ENCODE measurements at places on chromosomes 12 and 14.

GRCh38 chr12:22395666-22396065, 61.2 kb upstream of the ST8SIA1 start:
- no peak for DNase-seq

GRCh38 chr12:9391815-9392214, 183.6 kb upstream of the PZP start:
- DNase-seq: no peak

GRCh38 chr12:3078086-3078820, 1.1 kb downstream of the TSPAN9 start:
- no peak for DNase-seq

- DNase-seq: no peak
Observed at GRCh38 chr12:41184864-41185263, 3.3 kb upstream of the PDZRN4 start.

DNA sequence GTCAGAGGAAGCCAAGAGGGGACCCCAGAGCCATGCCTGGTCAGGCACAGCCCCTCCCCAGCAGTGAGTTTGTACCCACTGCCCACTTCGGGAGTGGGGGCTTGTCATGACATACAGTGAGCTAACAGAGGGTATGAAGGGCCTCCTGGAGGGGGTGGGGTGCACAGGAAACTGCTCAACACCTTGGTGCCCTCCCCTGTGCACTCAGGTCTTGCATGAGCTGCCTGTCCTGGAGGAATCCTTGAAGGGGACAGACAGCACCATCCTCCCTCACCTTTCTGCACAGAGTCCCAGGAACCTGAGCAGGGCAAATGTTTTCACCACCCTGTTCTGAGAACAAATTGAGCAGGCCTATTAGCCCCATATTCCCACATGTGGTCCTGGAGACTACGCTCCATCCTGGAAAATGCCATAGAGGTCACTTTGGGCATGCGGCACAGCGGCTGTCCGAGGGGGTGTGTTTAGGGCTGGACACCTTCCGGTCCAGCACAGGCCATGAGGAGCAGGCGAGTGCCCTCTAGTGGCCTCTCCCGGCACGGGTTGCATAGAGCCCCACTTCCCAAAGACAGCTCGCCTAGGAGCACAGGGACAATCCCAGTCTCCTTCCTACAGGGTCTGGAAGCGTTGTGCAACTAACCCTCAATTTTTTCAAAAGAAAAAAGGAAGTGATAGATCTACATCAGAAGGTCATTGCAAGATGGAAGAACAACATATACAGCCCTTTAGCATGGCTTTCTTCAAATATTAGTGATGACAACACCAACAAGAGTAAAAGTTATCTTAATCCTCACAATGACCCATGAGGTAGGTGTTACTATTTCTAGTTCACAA, 31.9 kb upstream of the ZFP36L1 start:
- peak; percentile 73 for DNase-seq

GRCh38 chr12:92403210-92404175, 257.8 kb upstream of the BTG1 start:
- peak; percentile 57 for DNase-seq

- peak; percentile 41 for DNase-seq
Observed at GRCh38 chr14:106875503-106875902, 1349.1 kb downstream of the TMEM121 start.

- peak; percentile 91 for DNase-seq
Observed at GRCh38 chr12:122946690-122947341, 19.4 kb downstream of the ABCB9 start.

DNA sequence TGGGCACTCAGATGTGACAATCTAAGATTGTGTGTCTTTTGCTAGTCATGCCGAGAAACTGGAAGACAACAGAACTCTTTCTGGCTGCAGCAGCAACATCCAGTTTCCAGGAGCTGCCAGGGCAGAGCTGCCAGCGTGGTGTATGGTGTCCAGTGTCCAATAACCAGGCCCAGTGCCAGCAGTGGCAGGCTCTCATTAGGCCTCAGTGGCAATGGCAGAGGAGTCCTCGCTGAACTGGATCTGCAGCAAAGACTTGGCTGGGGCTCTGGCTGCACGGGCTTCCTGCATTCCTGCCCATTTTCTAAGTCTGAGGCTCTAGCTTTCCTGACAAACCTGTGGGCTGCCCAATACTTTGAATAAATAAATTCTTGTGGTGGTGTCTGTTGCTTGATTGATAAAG, 26.2 kb upstream of the PPM1A start:
- no peak for DNase-seq

DNA sequence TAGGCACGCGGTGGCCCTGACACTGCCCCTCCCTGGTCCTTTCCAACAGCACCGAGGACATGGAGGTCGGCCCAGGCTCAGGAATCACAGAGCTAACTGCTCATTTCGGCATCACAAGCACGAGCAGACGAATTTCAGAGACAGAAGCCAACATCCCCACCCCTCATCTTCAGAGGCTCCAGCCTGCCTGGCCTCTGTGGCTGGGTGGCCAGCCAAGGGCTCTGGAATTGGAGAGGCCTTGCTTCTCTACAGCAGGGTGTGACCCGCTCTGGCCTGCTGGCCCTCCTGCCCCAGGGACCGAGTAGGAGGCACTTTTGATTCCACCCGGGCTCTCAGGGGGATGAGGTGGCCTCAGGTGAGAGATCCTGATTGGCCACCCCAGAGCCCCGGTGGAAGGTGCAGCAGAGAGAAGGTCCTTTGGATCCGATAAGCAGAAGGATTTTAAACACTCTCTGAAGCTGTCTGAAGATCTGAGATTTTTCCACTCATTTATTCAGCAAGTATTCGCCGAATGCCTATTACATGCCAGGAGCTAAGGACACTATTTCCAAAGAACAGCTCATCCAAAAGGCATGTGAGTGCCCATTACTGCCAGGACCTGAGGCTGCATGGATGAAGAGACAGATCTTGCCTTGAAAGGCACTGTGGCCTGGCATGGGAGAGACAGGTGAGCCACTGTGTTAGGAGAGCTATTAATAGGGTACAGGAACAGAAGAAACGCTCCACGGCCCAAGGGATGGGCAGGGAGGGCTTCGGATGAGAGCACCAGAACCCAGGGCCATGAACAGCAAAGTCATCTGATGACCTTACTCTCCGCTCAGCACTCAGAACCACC, 10.2 kb downstream of the BAG5 start:
- no peak for DNase-seq

GRCh38 chr12:98911396-98911795, 266.3 kb downstream of the APAF1 start:
- no peak for DNase-seq

DNA sequence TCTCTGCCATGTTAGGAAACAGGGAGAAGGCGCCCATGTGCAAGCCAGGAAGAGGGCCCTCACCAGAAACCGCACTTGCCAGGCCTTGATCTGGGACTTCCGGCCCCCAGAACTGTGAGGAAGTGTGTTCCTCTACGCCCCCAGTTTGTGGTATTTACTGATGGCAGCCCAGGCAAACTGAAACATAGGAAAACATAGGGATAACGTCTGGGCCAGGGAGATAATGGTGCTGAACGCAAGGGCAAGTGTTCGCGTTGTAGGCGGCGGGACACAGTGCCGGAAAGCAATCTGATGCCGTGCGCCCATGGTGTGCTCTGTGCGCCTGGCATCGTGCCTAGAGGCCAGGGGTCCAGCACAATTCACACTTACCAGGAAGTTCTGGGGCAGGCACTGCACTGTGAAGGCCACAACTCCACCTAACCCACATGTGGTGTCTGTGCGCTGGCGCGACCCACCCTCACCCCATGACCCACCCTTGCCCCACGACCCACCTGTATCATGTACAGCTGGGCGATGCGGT, 53.6 kb downstream of the ARL6IP4 start:
- no peak for DNase-seq

DNA sequence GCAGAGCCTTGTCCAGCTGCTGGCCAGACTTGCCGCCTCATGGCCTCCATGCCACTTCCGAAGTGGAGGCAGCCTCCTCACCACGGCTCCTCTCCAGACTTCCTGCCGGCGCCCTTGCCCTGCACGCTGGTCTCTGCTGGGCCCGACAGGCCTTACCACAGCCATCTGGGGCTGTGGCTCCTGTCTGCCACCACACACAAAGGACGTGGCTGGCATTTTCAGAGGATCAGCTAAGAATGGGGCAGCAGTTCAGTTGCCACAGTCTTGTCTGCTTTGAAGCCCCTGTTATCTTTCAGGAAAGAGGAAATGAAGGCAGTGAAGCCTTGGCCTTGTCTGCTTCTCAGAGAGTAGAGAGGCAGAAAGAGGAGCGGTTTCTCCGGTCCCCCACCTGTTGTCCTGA, 178.0 kb upstream of the FKBP4 start:
- DNase-seq: no peak

DNA sequence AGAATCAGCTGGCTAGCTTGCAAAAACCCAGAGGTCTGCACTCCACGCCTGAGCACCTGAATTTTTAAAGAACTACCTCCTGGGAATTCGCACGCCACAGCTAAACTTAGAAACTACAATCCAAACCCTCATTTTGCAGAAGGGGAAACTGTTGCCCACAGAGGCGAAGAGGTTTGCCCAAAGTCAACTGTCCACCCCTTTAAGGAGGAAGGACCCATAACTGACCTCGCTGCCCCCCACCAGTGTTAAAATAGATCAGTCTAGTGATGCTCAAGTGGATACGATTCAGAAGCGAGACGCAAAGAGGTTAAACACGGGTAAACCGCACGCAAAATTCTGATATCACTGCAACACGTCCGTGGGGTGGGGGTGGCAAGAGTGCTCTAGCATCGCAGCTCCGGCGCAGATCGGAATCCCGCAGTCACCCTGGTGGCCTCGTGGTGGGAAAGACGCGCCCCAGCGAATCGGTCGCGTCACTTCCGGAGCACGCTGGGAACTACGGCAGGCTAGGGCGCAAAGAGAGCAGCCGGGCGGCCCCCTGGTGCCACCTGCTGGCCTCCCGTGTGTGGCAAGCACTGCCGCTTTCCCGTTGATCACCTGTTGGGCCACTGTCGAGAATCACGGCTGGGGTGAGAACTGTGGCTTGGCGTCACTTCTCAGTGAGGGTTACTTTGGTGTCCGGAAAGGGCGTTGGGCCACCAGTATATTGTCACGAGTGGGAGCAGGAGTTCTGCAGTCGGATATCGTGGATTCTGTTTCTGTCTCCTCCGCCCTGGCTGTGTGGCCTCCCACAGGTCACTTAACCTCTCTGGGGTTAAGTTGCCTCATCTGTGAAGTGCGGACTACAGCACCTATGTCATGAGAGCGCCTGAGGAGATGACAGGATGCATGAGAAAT, at the start of gene ALKBH2:
ALKBH2 (minus strand) TSS at position 451 of the 897 bp plus-strand sequence. CDS start 686 bp downstream, outside the sequence.
- DNase-seq: peak; percentile 95

GRCh38 chr14:50038398-50039119, 77.8 kb downstream of the VCPKMT start:
- DNase-seq: peak; percentile 84

- DNase-seq: no peak
Observed at GRCh38 chr14:20684662-20685456, 499 bp downstream of the RNASE4 start.

Measured in activated CD4-positive, alpha-beta T cell treated with anti-CD3 and anti-CD28 coated beads, Interleukin-2, amount 50 U/mL, for 48 hours (primary cell).